GM19239 (cell line): ENCODE measurements at places on chromosomes 3 and 15.

- DNase-seq = no peak
These were observed 885.9 kb downstream of the FHIT start for GRCh38 chr3:60365360-60365759.

DNA sequence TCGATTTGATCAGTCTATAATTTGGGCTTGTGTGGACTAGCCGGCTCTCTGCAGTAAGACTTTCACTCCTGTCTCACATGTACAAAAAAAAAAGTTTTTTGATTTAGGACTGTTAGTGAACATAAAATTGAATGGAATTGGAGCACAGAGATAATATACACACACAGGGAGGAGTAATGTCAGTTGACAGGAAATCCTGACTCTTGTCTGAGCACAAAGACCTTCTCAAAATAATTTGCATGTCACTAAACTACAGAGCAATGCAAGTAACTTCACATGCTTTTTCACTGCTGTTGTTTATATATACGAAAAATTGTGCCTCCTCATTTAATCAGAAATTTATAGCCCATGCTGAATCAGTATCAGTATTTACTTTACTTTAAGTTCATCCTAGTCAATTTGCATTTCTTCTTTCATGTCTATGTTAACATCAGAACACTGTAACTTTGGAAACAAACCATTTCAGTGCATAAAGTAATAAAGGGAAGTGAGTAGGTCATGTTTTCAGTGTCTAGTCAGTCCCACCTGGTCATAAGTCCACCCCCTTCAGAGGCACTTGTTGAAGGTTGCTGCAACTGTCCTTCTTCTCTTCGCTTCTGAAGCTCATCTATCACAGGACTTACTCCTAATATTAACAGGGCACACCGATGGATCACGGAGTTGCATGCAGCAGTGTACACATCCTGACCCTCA lies 115.8 kb downstream of the FBXL22 start:
- DNase-seq = peak; percentile 14

DNA sequence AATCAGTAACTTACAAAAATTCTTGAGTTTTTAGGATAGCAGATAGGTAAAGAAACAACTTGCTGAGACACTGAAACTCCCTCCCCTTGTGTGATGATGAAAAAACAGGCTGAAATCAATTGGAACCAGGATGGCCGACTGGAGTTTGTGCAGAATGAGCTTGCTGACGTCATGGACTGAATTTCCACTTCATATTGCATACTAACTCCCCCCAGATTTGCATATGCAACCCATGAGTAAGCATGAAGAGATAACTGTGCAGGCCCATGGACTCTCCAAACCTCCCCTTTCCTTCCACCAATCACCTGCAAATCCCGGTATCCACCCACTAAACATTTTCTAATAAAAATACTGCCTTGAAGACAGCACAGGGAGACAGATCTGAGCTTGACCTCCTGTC lies 82.0 kb upstream of the SCN5A start:
- DNase-seq = no peak

DNA sequence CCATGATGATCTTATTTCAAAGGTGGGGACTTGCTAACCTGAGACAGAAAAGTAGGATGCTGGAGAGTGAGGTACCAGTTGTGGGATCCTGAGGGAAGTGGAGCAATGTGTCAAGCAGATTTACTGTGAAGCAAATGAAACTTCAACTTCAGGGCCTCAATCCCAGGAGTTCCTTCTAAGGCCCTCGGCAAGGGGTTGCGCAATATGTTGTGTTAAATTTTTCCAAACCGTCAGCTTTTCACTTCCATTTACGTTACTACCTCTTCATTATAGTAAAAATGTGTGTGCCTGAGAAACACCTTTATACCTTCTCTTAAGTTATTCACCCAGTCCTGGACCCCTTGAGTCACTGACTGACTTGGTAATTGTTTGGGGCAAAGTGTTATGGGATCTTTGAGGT lies 42.5 kb upstream of the KCNH8 start:
- DNase-seq = no peak

GRCh38 chr15:26630857-26631256 lies 142.0 kb downstream of the GABRB3 start:
- no peak for DNase-seq

- DNase-seq = no peak
These were observed 470.9 kb upstream of the CDIN1 start for GRCh38 chr15:36108541-36108940.

GRCh38 chr3:113254171-113254947 lies 43.0 kb downstream of the BOC start:
- DNase-seq = no peak

DNA sequence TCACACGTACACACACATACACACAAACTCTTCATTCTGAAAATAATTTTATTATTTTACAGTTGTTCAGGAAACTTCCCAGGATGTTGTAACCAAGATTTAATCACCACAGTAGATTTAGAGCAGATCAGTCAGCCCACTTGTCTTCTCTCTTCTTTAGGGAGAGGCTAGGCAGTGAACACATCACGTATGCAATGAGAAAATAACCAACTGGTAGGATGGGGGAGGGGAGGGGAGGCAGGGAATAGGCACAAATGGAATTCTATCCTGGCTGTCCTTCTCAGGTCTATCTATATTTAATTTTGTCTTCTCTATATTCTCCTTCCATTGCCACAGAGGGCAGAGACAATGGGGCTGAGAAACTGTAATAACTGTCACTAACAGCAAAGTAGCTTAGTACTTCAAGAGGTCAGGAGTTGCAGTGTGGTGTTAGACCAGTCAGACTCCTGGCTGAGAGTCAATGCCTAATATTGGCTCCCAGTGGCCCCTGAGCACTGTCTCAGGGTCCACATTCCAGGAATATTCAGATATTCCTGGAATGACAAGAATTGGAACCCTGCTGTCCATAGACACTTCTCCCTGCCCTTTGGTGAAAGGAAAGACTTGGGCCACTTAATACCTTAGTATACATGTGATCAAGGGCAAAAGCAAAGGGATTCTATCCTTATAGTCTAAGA lies 2.6 kb upstream of the HCLS1 start:
- no peak for DNase-seq

DNA sequence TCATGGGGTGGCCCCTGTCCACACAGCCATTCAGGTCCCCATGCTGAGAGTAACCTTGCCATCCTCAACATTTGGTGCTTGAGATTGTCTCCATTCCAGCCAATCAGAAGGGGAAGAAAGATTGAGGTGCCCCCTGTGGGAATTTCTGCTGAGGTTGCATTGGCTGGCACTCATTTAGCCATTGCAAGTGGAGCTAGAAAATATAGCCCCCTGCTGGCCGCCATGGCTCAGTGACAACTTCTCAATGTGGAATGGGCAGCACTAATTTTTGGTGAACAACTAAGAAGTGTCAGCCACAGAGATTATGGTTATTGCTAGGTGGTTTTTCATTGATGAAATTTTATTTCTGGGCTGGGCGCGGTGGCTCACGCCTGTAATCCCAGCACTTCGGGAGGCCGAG lies 22.0 kb downstream of the COL6A6 start:
- no peak for DNase-seq

GRCh38 chr15:40787344-40787841 lies 17.6 kb downstream of the C15orf62 start:
- no peak for DNase-seq

DNA sequence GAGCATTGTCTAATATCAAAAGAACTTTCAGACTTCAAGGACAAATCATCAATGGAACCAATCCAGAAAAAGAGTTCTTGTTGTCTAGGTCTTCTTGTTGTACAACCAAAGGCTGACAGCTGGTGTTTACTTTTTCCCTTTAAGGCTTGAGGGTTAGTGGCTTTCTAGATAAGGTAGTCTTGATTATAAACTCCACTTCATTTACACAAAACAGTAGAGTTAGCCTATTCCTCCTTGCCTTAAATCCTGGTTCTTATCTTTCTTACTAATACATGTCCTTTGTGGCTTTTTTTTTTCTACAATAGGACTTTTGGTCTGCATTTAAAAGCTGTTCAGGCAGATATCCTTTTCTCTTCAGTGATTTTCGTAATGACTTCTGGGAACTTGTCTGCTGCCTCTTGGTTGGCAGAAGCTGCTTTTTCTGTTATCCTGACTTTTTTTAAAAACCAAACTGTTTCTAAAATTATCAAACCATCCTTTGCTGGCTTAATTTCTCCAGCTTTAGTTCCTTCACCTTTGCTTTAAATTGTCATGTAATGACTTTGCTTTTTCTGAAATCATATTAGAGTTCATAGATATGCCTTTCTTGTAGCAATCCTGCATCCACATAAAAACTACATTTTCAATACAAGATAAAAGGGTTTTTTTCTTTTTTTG lies 44.8 kb downstream of the STRIT1 start:
- DNase-seq = no peak

DNA sequence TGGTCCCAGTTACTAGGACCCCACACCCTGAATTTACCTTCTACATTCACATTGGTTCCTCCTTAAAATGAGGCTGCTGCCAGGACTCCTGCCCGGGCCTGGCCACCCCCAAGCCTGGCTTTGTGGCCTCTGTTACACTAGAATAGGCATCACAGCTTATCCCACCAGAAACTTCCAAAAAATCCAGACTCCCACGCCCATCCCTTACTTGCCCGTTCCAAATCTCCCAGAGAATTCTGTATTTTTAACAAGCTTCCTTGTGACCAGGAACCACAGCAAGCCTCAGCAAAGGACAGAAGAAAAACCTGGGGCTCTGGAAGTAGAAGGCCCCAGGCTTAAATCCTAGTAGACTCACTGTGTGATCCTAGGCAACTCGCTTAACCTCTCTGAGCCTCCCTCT lies 36.0 kb upstream of the SLC6A1 start:
- no peak for DNase-seq

GRCh38 chr3:129016356-129016719 lies 15.2 kb downstream of the EFCC1 start:
- DNase-seq = no peak

- no peak for DNase-seq
These were observed 13.2 kb downstream of the LINS1 start for GRCh38 chr15:100588638-100589242.

- no peak for DNase-seq
These were observed at the start of gene ZPLD1 for GRCh38 chr3:102434715-102435114. ZPLD1 (plus strand) TSS chr3:102435015; CDS start chr3:102438488, 3,473 bp downstream.

DNA sequence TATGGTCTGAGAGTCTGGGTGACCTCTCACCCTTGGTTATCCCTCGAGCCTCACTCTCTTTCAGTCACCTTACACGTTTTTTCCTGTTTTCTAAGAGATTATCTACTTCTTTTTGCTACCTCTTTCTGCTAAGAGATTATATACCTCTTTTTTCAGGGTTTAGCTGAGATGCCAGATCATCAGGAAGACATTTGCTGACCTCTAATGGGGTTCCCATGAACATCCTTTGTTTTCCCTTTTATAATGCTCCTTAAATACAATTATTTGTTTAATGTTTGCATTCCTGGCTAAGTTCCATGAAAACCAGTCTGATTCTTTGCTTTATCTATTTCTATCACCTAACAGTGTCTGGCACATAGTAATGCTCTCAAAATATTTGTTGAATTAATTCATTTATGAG lies 39.6 kb downstream of the LEKR1 start:
- DNase-seq = no peak

DNA sequence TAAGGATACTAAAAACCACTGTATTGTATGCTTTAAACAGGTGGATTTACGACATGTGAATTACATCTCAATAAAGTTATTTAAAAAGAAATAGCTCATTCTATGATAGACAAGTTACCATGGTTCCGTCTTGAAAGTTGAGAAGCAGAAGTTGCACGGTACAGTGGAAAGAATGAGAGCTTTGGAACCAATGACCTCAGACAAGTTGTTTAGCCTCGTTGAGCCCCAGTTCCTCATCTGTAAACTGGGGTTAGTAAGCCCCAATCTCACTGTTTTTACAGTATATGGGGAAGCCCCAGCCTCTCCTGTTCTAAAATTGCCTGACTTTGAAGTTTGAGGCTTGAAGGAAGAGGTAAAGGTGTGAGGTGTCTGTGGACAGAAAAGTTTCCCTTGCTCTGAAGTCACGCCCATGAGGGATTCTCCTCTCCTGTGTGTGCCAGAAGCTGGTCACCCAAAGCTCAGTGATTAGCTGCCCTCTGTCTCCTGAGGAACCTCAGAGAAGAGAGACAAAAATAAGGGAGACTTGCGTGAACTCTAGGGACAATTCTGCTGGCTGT lies 10.0 kb downstream of the CRYGS start:
- DNase-seq = no peak

DNA sequence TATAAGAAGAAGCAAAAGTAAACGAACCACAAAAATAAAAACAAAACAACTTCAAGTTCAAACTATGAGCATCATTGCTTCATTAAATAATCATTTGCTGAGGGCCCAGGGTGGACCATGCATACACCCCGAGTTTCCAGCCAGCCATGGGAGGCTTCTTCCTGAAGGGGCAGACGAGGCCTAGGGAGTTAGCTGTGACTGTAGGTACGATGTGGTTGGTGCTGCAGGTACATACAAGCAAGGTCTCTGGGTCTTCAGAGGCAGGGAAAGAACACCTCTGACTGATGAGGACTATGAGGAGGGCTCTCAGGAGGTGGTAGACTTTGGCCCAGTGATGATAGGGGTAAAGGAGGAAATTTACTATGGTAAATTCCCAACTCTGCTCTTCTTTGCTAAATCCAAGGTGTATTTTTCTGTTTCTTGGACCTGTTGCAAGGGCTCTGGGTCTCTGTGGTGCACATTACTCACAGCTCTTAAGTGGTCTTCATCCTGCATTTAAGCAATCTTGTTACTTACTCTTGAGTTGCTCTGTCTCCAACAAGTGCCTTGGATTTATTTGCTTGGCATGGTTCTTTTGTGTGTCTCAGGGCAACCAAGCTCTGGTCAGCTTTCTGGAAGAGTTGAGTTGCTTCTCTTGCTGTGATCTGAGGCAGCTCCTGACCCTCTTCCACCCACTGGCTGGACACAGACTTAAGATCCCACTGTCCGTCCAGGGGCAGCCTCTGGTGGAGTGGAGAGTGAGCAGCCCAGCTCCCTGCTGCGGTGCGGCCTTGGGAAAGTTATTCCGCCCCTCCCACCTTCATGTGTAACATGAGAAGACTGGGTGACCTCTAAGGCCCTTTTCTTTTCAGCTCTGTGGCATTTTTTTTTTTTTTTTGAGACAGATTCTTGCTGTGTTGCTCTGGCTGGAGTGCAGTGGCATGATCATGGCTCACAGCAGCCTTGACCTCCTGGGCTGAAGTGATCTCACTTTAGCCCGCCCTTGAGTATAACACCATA lies 56.1 kb upstream of the KIF23 start:
- DNase-seq = no peak

- DNase-seq = no peak
These were observed 897.9 kb downstream of the EPHA3 start for GRCh38 chr3:90005281-90005847.

- no peak for DNase-seq
These were observed 59.4 kb downstream of the B3GNT5 start for GRCh38 chr3:183312433-183312832.

GRCh38 chr15:32919749-32920414 lies 202.1 kb downstream of the GREM1 start:
- no peak for DNase-seq

GRCh38 chr15:62782896-62783295 lies 259.7 kb upstream of the TPM1 start:
- DNase-seq = no peak

GRCh38 chr3:23686519-23686918 lies 119.2 kb upstream of the UBE2E1 start:
- DNase-seq = no peak

DNA sequence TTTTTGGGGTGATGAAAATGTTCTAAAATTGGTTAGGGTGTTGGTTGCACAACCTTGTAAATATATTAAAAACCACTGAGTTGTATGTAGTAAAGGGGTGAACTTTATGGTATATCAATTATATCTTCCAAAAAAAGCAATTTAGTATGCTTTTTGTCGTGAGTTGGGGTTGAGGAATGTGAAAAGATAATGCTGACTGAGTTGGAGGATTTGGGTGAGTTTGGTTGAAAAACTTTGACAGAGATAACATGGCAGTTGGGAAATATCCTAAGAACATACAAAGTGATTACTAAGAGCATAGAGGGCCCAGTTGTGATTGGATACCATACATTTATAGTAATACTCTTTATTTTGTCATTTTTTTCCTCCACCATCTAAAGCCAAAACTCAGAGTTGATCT lies 33.6 kb downstream of the HMG20A start:
- DNase-seq = no peak
